HT-29 (cell line): ENCODE measurements at places on chromosomes 7 and 10. TPM values are rescaled to one million over a fixed set of nuclear protein-coding genes. Genes with fewer than 3 reads are reported as not detected.

The COL28A1 gene
- 0.08 and 0.44 TPM in 2 replicates for total RNA-seq

The MACC1 gene
- 9.9 and 12.5 TPM in 2 replicates for total RNA-seq

The HABP2 gene
- total RNA-seq = not detected in 2 replicates

The FZD1 gene
- 0.56 and 0.73 TPM in 2 replicates for total RNA-seq

The STOX1 gene
- 0.69 and 2.5 TPM in 2 replicates for total RNA-seq

The LFNG gene
- total RNA-seq = 85.6 and 87.5 TPM in 2 replicates

The WIPF3 gene
- total RNA-seq = 0.10 and 0.26 TPM in 2 replicates
